Activated naive CD4-positive, alpha-beta T cell (primary cell): ENCODE measurements at places on chromosomes 2 and 18.
A peak's percentile ranks its signal among the peaks of the same experiment; 100 is the strongest.

DNA sequence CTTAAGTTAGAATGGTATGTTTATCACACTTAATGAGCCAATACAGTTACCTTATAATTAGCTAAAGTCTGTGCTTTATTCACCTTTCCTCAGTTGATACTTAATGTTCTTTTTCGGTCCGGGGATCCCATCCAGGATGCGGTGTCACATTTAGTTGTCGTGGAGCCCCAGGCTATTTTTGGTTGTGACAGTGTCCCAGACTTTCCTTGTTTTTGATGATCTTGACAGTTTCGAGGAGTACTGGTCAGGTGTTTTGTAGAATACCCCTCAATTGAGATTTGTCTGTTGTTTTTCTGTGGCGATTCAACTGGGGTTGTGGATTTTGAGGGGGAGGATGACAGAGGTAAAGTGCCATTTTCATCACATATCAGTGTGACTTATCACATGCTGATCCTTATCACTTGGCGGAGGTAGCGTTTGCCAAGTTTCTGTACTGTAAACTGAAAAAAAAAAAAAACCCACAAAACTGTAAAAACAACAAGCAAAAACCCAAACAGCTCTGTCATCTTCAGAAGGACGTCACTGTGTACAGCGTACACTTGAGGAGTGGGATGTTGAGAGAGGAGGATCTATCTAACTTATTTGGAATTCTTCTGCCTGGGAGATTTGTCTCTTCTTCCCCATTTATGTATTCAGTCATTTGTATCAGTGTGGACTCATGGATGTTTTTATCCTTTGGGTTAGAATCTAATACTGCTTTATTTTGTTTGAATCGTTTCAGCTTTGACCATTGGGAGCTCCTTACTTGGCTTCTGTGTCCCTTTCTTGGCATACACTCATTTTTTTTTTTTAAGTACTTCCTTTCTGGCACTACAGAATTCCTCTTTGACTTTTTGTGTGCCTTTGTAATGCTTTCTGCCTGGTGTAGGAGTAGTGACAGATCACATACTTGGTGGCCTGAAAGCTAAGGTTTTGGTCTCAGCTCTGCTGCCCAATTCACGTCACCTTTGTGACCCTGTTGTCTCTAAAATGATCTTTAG, 68.1 kb downstream of the FMNL2 start:
- no peak for DNase-seq

- DNase-seq = no peak
These were observed 61.5 kb downstream of the STPG4 start for GRCh38 chr2:47093626-47094025.

- no peak for DNase-seq
These were observed 259.0 kb downstream of the NBAS start for GRCh38 chr2:15302154-15302553.

GRCh38 chr2:119338826-119339561, 27.6 kb downstream of the C2orf76 start:
- peak; percentile 5 for DNase-seq

DNA sequence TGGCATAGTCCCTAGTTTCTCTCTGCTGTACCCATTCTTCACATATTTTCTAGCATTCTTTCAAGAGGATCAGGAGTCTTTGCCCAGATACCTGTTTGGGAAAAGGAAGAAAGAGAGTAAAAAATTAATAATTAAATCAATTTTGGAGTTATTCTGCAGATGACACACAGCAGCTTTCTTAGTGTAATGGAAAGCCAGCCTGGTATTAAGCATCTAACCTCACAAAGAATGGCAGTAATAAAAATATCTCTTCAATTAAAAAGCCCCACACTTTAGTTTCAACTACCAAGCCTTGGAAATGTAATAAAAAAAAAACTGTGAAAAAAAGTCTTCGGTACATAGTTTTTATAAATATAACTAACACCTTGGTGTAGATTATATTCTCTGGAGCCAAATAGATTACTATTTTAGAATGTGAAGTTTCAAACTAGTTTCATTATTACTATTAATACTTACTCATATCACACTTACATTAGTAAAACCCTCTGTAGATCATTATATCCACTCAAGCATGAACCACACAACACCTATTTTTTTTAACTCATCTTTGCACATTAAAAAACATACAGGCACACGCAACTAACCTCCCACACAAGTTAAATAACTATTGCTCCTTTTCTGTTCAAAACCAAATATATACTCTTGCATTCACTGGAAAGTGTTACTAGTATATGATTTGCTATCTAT, 90.9 kb downstream of the GPD2 start:
- DNase-seq = no peak

DNA sequence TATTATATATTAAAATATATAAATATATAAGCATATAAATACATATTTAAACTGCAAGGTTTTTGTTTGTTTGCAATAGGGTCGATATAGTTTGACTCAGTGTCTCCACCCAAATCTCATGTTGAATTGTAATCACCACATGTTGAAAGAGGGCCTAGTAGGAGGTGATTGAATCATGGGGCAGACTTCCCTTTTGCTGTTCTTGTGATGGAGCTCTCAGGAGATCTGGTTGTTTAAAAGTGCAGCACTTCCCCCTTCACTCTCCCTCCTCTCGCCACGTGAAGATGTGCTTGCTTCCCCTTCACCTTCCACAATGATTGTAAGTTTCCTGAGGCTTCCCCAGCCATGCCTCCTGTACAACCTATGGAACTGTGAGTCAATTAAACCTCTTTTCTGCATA, 2137.3 kb upstream of the CELF4 start:
- no peak for DNase-seq

- no peak for DNase-seq
These were observed 796.6 kb downstream of the ERBB4 start for GRCh38 chr2:211741966-211742365.

DNA sequence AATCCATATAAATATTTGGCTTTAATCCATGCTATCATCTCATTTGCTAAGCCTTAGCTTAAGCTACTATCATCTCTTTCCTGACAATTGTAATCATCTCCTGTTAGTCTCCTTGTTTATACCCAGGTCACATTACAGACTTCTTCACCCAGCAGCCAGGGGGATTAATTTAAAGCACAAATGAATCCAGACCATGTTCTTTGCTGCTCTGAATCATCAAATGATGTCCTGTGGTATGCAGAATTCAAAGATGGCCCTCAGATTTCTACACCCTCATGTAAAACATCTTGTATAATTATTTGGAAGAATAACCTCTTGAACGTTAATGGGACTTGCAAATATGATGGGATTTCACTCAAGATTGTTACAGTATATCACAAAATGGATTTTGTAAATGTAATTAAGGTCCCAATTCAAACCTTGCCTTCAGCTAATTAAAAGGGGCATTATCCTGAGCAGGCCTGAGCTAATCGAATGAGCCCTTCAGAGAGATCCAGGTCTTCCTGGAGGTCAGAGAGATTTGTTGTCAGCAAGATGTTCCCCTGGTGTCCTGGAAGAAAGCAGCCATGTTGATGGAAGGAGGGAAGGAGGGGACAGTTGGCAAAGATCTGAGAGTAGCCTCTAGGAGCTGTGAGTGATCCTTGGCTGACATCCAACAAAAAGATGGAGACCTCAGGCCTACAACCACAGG, 241.1 kb upstream of the MMADHC start:
- DNase-seq = no peak

GRCh38 chr2:762646-763045, 85.4 kb upstream of the TMEM18 start:
- DNase-seq = no peak

DNA sequence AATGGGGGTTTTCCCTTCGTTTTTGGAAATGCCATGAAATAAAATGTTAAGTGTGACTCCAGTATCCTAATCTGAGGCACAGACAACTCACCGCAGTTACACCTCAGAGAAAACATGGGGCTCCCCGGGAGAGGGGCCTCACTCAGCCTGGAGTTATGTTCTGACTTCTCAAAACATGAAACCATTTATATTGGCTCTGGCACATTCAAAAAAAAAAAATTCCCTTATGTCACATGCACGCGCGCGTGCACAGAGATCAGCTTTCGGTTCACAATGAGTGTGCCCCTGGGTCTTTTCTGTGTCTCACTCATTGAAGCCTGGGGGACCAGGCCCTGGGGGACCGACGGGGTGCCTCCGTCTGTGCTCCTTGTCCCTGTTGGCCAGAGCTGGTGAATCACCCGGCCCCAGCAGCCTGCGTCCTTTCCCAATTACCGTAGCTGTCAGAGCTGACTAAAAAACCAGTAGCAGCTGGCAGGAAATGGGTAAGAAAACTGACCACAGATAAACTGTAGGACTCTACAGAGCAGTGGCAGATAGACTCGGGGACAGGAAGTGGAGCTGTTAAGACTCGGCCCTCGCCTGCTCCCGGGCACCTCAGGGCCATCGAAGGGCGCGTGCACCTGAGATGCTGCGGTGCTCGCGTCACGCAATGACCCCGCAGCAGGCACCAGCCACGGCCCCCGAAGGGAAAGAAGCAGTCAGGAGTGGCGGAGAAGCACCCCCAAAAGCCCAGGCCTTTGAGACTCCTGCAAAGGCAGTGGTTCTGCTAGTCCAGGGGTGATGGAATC, 138.3 kb upstream of the ID2 start:
- peak; percentile 41 for DNase-seq

DNA sequence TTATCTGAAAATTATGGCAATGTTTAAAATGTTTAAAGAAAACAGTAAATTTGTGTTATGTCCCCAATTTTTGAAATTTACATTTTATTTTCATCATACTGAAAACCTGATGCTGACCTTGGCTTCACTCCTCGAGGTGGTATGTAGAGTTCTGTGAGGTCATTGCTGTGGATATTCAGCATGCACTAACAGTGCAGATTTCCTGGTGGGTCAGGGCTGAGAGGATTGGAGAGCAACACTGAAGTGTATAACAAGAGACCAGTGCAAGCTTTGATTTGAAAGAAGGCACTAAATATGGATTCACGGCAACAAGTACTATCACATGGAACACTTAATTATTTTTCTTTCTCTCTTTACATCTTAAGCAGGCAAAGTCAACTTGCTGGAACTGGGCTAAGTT, 134.1 kb downstream of the SLC8A1 start:
- no peak for DNase-seq

- DNase-seq = no peak
These were observed 70.6 kb downstream of the RPE start for GRCh38 chr2:210072922-210073509.

DNA sequence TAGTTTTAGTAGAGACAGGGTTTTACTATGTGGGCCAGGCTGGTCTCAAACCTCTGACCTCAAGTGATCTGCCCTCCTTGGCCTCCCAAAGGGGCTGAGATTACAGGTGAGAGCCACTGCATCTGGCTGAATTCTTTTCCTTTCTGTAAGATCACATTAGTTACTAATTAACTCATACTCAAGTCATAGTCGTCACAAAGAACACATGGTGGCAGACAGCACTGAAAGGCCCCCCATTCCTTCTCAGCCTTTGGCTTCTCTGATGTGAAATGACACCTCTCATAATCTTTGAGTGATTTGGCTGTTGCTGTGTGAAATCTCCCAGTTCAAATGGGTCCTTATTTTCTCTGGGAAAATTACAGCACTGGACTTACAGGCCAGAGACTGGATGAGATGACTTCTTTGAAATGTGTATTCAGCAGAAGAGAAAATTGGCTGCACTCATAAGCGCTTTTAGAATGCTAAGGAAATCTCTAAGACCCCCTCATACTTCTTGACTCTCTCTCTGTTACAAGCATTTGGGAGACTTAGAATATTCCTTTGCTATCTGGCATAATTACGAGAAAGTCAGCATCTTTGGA, 764.8 kb downstream of the RNF144A start:
- no peak for DNase-seq

- DNase-seq = no peak
These were observed 122.3 kb downstream of the DDX1 start for GRCh38 chr2:15714002-15714401.

- DNase-seq = no peak
These were observed 41.7 kb downstream of the MYOM1 start for GRCh38 chr18:3177902-3178687.

DNA sequence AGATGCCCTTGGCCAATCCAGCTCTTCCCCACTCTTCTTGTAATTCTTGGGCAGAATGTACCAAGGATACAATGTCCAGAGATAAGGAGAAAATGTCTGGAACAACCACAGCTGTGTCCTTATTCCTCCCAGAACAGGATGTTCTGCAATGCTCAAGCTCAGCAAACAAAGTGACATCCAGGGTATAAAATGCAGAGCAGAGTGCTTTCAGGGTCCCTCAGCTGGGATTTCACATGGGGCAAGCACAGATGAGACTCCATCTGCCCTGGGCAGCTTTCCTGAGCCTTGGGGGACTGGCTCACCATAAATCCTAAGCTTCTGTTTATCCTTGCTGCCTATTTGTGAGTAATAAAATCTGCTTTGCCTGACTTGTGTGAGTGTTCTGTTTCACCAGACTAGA, 127.4 kb downstream of the VAPA start:
- DNase-seq = no peak

GRCh38 chr2:105671156-105671555, 73.6 kb upstream of the NCK2 start:
- DNase-seq = no peak

DNA sequence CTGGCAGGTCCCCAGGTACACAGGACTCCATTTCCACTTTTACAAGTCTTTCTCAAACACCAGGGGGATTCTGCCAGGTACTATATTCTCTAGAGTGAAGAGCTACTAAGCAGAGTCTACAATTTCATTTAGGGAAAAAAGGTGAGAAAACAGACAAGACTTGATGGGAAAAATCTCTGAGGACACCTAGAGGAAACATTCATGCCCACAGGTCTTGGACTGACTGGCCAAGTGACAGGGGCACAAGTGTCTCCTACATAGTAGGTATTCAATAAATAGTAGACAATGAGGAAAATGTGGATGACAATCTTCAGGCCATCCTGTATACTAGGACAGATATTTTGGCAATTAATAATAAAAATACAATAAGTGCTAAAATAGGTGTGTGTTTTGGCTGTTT, 228.6 kb downstream of the CLIP4 start:
- DNase-seq = no peak

DNA sequence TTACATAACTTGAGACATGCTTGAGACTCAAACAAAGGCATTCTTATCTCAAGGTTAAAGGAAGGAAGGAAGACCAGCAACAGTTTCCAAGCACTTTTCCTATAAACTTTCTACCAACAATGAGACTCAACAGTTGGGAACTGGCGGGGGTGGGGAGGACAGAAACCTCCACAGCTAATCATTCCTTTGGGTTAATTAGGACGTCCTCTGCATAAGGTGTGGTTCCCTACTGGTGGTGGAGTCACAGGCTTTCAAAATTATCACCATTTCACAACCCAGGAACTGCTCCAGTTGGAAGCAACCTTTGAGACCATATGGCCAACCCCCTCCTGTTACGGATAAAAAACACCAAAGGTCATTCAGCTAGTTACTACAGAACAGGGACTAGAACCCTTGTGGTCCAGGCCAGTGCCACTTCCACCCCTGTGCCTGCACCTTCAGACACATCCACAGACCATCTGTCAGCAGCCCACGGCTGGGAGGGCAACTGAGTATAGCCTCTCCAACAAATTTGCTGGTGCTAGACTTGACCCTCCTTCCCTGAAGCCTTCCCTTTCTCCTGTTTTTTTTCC, 30.1 kb upstream of the ATL2 start:
- DNase-seq = no peak

GRCh38 chr2:164554487-164554886, 66.8 kb downstream of the GRB14 start:
- no peak for DNase-seq

GRCh38 chr2:197851451-197851850, 47.1 kb downstream of the PLCL1 start:
- DNase-seq = no peak

GRCh38 chr2:160911258-160911657, 249.0 kb upstream of the TANK start:
- DNase-seq = no peak
